NCI-H1417 treated with DMSO at 0.1 percent for 48 hours (cell line): ENCODE measurements at places on chromosomes 5 and 9.

- DNase-seq, result no peak
Observed at GRCh38 chr9:97388721-97389238, 23.1 kb upstream of the TDRD7 start.

- no peak for DNase-seq
Observed at GRCh38 chr5:167587772-167588437, 703.5 kb upstream of the WWC1 start.

GRCh38 chr5:107155707-107156106, 515.0 kb downstream of the EFNA5 start:
- DNase-seq, result no peak

DNA sequence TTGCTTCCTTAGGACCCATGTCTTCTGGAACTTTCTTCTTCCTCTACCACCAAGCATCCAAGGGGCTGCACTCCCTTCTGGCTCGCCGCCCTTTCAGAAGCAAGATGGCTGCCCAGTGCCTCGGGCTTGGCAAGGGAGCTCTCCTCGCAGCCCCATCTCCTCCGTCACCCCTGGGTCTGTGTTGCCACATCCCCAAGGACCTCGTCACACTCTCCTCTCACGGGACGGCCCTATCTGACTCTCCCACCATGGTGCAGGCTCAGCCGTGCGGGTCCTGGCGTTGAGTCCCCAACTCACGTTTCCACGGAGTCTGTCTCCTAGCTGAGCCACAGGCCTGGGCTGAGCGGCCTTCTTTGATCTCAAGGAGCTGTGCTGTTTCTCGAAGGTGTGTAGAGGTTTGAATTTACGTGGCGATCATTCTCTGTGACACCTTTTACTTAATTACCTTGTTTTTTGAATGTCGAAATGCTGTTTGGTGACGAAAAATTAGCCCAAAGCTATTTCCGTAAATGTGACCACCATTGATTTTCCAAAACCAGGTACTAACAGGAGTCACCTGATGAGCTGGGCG, 15.0 kb upstream of the SCGB3A1 start:
- no peak for DNase-seq
